Ascending aorta (tissue), 2 donors: ENCODE measurements at places on chromosomes 11 and 22. TPM values are rescaled to one million over a fixed set of nuclear protein-coding genes. Genes with fewer than 3 reads are reported as not detected.

Gene CARNS1
- total RNA-seq = 6.0 TPM

Gene ZDHHC13
- 5.2 TPM for total RNA-seq

Gene PHETA2
- 41.5 TPM for total RNA-seq

Gene HEPHL1
- total RNA-seq = not detected

Gene OR5D18
- not detected for total RNA-seq

Gene BBOX1
- total RNA-seq = not detected

Gene CECR2
- total RNA-seq = 1.4 TPM

Gene OR52H1
- total RNA-seq = not detected

Gene APOBEC3A
- total RNA-seq = not detected
